ENCODE measurements at places on chromosomes 12 and 14. TPM values are rescaled to one million over a fixed set of nuclear protein-coding genes. Genes with fewer than 3 reads are reported as not detected.

GRCh38 chr12:740921-741320 lies 11.5 kb upstream of the WNK1 start:
- no peaks in the 10 kb centered on the region for H3K27me3 ChIP-seq
- no peak overlapping the region for H3K27ac ChIP-seq
- H3K4me1 ChIP-seq, result no peaks in the 10 kb centered on the region
- DNase-seq, result no peak

DNA sequence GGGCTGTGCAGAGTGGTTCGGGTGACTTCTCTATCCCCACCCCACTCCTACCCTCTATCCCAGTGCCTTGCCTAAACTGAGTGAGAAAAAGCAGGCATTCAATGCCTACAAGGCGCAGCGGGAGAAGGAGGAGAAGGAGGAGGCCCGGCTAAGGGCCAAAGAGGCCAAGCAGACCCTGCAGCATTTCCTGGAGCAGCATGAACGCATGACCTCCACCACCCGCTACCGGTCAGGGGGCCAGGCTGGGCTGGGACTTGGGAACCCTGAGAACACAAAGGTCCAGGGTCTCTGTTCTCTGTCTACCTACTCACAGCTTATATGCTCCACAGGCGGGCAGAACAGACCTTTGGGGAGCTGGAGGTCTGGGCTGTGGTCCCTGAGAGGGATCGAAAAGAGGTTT lies 11.7 kb downstream of the PRPF40B start:
- H3K4me1 ChIP-seq, result peaks cover 16% of the 10 kb centered on the region
- no peak overlapping the region for H3K27ac ChIP-seq
- DNase-seq, result no peak
- H3K27me3 ChIP-seq, result no peaks in the 10 kb centered on the region

MIPOL1 gene
- 5.8 TPM for total RNA-seq

DNA sequence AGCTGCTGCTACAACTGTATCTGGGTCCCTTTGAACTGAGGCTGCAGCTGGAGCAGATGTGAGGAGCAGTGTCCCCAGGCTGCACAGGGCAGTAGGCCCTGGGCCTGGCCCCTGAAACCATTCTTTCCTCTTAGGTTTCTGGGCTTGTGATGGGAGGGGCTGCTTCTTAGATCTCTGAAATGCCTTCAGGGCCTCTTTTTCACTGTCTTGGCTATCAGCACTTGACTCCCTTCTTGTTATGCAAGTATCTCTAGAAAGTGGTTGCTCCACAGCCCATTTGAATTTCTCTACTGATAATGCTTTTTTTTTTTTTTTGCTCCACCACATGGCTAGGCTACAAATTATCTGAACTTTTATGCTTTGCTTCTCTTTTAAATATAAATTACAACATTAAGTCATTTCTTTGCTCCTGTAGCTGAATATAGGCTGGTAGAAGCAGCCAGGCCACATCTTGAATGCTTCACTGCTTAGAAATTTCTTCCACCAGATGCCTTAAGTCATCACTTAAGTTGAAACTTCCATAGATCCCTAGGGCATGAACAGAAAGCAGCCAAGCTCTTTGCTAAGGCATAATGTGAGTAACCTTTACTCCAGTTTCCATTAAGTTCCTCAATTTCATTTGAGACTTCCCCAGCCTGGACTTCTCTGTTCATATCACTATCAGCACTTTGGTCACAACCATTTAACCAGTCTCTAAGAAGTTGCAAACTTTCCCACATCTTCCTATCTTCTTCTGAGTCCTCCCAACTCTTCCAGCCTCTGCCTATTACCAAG lies 41.1 kb downstream of the ACSM4 start:
- H3K4me1 ChIP-seq, result no peaks in the 10 kb centered on the region
- no peak overlapping the region for H3K4me3 ChIP-seq
- no peak overlapping the region for H3K27ac ChIP-seq
- H3K36me3 ChIP-seq, result no peaks in the 10 kb centered on the region
- no peaks in the 10 kb centered on the region for H3K27me3 ChIP-seq

GRCh38 chr12:22530-23201 lies 43.9 kb upstream of the IQSEC3 start:
- peaks cover 27% of the 10 kb centered on the region for H3K36me3 ChIP-seq
- no peak overlapping the region for H3K4me3 ChIP-seq
- DNase-seq, result no peak
- no peak overlapping the region for H3K27ac ChIP-seq

- H3K36me3 ChIP-seq, result no peaks in the 10 kb centered on the region
- H3K27ac ChIP-seq, result no peak overlapping the region
- H3K4me1 ChIP-seq, result no peaks in the 10 kb centered on the region
- DNase-seq, result no peak
- H3K27me3 ChIP-seq, result no peaks in the 10 kb centered on the region
Observed at GRCh38 chr12:68113644-68114043, 45.9 kb downstream of the IFNG start.

- DNase-seq, result no peak
- no peaks in the 10 kb centered on the region for H3K27me3 ChIP-seq
- no peaks in the 10 kb centered on the region for H3K36me3 ChIP-seq
- peak overlapping the region; percentile 77 for H3K4me3 ChIP-seq
- H3K4me1 ChIP-seq, result peaks cover 23% of the 10 kb centered on the region
Observed at GRCh38 chr12:123532808-123533649, 490 bp downstream of the RILPL1 start.

DNA sequence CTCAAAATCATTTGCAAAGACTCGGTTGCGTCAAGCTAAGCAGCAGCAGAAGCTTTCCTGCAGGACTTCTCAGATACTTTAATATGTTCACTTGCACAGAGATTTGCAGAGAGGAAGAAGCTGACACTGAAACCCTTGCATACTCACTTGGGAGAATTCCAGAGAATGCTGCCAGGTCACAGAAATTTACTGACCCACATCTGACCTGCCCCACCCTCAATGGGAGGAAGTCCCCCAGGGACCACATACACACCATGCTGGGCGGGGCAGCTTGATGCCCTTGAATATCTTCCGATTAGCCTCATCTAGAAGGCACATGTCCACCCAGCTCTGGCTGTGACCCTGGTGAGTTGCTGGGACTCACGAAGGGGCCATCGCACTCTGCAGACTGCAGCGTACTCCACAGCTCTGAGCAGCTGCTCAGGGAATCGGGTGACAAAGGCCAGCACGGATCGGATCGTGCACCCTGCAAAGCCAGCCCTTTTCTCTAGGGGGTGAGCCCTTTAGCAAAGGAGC lies 83.2 kb downstream of the ITPK1 start:
- no peak overlapping the region for H3K27ac ChIP-seq
- no peaks in the 10 kb centered on the region for H3K36me3 ChIP-seq
- peaks cover 72% of the 10 kb centered on the region for H3K4me1 ChIP-seq
- no peaks in the 10 kb centered on the region for H3K27me3 ChIP-seq

JAG2 gene
- 20.8 TPM for total RNA-seq

DNA sequence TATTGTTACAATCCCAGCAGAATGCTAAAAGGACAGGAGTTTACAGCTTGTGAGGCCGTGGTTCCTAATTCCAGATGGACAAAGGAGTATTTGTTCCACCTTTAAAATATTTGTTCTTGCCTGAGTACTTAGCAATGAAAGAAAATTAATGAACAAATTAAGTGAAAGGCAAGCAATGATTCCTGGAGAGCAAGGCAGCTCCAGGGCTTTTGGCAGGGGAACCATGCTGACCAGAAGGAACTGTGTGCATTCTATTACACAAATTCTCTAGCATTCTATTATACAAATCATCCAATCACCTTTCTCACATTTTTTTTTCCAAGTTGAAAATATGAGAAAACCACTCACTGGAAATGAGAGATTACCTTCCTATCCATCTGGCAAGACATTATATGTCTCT lies 1.8 kb upstream of the BMAL2 start:
- no peak for DNase-seq
- H3K4me3 ChIP-seq, result no peak overlapping the region
- peaks cover 20% of the 10 kb centered on the region for H3K36me3 ChIP-seq
- no peaks in the 10 kb centered on the region for H3K27me3 ChIP-seq
- H3K27ac ChIP-seq, result peak overlapping the region; percentile 85

DNA sequence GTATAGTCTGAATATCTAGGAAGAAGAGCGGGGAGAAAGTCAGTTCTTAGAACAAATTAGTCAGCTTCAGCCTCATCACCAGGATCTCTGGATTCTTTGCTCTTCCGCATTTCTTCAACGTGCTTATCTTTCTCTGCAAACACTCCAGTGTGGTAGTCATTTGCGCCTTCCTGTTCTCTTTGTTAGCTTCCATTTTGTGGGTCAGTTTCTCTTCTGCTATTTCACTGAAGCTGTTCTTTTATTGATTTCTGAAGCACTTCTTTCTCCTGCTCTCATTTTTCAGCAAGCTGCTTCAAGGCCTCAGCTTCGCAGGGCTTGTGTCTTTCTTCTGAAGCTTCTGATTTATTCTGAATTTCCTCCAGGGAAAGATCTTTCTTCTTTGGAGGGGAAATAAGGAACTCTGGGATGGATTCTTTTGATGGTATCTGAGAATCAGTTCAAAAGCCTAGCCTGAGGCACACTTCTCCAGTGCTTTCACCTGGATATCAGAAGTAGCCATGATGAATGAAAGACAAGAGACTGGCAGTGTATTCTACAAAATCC lies 13.5 kb downstream of the AMN1 start:
- no peaks in the 10 kb centered on the region for H3K36me3 ChIP-seq
- H3K27me3 ChIP-seq, result no peaks in the 10 kb centered on the region
- H3K4me1 ChIP-seq, result peaks cover 9% of the 10 kb centered on the region
- no peak overlapping the region for H3K4me3 ChIP-seq

GRCh38 chr14:61280526-61281185 lies 482 bp downstream of the TMEM30B start:
- no peaks in the 10 kb centered on the region for H3K27me3 ChIP-seq
- no peaks in the 10 kb centered on the region for H3K36me3 ChIP-seq
- H3K4me1 ChIP-seq, result peaks cover 6% of the 10 kb centered on the region

GRCh38 chr14:56150645-56151345 lies 32.6 kb downstream of the PELI2 start:
- H3K27me3 ChIP-seq, result no peaks in the 10 kb centered on the region
- no peaks in the 10 kb centered on the region for H3K36me3 ChIP-seq
- no peak overlapping the region for H3K4me3 ChIP-seq
- H3K4me1 ChIP-seq, result no peaks in the 10 kb centered on the region

- H3K36me3 ChIP-seq, result no peaks in the 10 kb centered on the region
- H3K4me3 ChIP-seq, result no peak overlapping the region
- H3K27ac ChIP-seq, result no peak overlapping the region
Observed at GRCh38 chr12:14048941-14049545, 67.6 kb upstream of the GRIN2B start.

KRT73 gene
- not detected for total RNA-seq

GRCh38 chr14:104191409-104191997 lies 53.1 kb downstream of the KIF26A start:
- DNase-seq, result no peak
- H3K36me3 ChIP-seq, result no peaks in the 10 kb centered on the region
- H3K27ac ChIP-seq, result no peak overlapping the region
- H3K27me3 ChIP-seq, result no peaks in the 10 kb centered on the region

ANKS1B gene
- 2.1 TPM for total RNA-seq

RNF34 gene
- total RNA-seq, result 38.5 TPM

- DNase-seq, result no peak
- no peaks in the 10 kb centered on the region for H3K27me3 ChIP-seq
- no peak overlapping the region for H3K4me3 ChIP-seq
- no peaks in the 10 kb centered on the region for H3K36me3 ChIP-seq
- H3K27ac ChIP-seq, result no peak overlapping the region
Observed at GRCh38 chr12:112839386-112839972, 47.9 kb downstream of the RPH3A start.

CAPZA3 gene
- total RNA-seq, result not detected

DNA sequence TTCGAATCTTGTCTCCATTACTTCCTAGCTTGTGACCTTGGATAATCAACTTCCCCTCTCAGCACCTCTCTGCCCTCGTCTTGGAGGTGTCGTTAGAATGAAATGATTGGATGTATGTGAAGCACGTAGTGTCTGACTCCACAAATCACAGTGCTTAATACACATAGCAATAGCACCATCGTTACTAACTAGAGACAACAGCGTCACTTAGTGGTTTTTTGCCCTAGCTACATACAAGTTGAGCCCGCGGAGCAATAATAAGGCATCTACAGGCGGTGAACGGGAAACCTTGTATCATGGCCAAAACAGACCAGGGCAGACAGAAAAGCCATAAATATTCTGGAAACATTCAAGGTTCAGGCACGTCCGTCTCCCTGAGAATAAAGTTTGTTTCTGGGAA lies 154.9 kb downstream of the ASCL4 start:
- no peaks in the 10 kb centered on the region for H3K4me1 ChIP-seq
- no peaks in the 10 kb centered on the region for H3K36me3 ChIP-seq
- no peak overlapping the region for H3K27ac ChIP-seq
- no peaks in the 10 kb centered on the region for H3K27me3 ChIP-seq
- DNase-seq, result no peak
- H3K4me3 ChIP-seq, result no peak overlapping the region

GPR132 gene
- 5.0 TPM for total RNA-seq

GRCh38 chr12:81330480-81330879 lies 252.6 kb downstream of the ACSS3 start:
- H3K4me3 ChIP-seq, result no peak overlapping the region
- H3K27me3 ChIP-seq, result no peaks in the 10 kb centered on the region
- H3K4me1 ChIP-seq, result no peaks in the 10 kb centered on the region
- no peaks in the 10 kb centered on the region for H3K36me3 ChIP-seq

DNA sequence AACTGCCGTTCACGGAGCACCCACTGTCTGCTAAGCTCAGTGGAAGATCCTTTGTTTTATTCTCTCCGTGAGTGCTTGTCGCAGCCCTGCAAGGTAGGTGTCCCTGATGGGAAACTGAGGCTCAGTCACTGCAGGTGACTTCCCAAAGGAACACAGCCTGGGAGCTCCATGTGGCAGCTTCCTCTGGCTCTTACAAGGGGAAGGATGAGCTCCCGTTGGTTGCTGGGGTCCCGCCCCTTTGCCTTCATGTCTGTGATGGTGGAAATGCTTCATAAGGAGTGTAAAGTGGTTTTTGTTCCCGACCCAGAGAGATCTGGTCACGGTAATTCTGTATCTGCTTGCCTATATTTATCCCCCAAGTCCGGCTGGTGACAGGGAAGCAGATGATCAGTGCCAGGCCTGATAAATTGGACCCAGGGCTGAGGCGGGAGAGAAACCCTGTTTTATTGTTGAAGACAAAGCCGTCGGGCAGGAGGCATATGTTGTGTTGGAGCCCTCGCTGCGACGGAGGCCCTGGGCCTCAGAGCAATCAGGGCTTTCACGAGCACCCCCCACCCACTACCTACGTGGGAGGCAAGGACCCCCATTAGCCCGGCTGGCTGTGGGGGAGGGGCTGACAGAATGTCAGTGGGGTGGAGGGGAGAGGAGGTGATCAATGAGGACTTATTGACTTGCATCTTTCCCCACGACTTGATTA lies 91.9 kb downstream of the KIF26A start:
- H3K4me3 ChIP-seq, result no peak overlapping the region
- no peaks in the 10 kb centered on the region for H3K4me1 ChIP-seq
- DNase-seq, result no peak

PEX5 gene
- total RNA-seq, result 17.4 TPM
